ENCODE measurements at places on chromosomes 7 and 10.
A peak's percentile ranks its signal among the peaks of the same experiment; 100 is the strongest.

- no peak for DNase-seq
These were observed 111.7 kb upstream of the BMPER start for GRCh38 chr7:33793616-33794015.

- no peak for DNase-seq
These were observed 252.6 kb downstream of the BAMBI start for GRCh38 chr10:28929942-28930341.

GRCh38 chr10:58531084-58531695 is 18.5 kb downstream of the BICC1 start:
- peak; percentile 71 for DNase-seq

- DNase-seq: no peak
These were observed 11.1 kb downstream of the GIMAP8 start for GRCh38 chr7:150461520-150461919.

- DNase-seq: no peak
These were observed 107.2 kb downstream of the COBL start for GRCh38 chr7:51209426-51209825.

DNA sequence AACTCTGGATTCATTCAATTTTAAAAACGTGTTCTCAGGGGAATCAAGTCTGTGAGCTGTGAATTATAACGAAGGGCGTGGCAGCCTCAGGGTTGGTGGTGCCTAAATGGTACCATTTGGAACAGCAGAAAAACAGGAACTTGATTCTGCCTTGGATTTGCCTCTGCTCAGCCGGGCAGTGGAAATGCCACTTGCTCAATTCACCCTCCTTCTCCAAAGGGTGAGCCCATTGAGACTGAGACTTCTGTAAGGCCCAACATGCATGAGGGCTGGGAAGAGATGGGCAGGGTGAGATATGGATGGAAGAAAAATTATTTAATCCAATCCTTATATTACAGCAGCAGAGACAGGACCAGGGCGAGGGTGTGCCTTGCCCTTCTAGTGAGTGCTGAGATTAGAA is 107.1 kb upstream of the HABP2 start:
- DNase-seq: no peak

All from fibroblast of skin of back (primary cell).